Fibroblast of skin of scalp (primary cell): ENCODE measurements at places on chromosomes 7 and 10.

DNA sequence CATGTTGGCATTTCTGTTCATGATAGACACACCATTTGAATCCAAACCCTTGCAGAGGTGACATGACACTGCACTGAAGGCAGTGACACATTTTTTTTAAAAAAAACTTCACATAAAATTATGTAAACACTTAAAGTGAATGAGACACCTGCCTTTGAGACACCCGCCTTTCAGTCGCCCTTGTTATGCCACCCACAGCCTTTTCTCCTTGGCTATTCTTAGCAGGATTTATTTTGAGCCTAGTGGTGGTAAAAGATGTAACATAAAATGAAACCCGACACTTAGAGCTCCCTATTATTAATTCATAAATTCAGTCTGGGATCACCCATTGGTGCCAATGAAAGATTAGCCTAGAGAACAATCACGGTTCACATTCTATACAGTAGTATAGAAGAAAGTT lies 161.3 kb downstream of the DYNC1I1 start:
- no peak for DNase-seq

- DNase-seq, result no peak
Observed at GRCh38 chr7:5348134-5349004, 65.6 kb downstream of the SLC29A4 start.

DNA sequence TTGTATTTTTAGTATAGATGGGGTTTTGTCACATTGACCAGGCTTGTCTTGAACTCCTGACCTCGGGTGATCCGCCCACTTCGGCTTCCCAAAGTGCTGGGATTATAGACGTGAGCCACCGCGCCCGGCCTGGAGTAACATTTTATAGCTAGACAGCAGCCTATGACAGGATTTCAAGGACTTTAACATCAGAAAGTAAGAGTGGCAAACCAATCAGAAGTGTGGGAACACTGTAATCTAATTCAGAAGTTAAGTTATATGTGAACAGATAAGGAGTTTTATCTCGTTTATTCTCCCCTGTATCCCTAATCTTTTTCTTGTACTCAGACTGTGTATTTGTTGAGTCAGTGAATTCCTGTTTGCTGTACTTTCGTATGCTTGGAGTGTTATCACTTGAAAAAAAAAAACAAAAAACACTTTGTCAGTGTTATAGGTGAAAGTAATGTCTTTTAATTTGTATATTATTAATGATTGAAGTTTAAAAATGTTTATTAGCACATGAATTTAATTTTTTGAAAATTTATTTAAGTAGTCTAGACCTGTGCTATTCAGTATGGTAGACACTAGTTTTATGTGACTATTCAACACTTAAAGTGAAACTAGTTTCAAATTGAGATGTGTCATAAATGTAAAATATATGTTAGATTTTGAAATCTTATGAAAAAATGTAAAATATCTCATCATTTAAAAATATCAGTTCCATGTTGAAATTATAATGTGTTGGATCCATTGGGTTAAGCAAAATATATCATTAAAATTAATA lies 38.6 kb downstream of the RSBN1L start:
- DNase-seq, result no peak

DNA sequence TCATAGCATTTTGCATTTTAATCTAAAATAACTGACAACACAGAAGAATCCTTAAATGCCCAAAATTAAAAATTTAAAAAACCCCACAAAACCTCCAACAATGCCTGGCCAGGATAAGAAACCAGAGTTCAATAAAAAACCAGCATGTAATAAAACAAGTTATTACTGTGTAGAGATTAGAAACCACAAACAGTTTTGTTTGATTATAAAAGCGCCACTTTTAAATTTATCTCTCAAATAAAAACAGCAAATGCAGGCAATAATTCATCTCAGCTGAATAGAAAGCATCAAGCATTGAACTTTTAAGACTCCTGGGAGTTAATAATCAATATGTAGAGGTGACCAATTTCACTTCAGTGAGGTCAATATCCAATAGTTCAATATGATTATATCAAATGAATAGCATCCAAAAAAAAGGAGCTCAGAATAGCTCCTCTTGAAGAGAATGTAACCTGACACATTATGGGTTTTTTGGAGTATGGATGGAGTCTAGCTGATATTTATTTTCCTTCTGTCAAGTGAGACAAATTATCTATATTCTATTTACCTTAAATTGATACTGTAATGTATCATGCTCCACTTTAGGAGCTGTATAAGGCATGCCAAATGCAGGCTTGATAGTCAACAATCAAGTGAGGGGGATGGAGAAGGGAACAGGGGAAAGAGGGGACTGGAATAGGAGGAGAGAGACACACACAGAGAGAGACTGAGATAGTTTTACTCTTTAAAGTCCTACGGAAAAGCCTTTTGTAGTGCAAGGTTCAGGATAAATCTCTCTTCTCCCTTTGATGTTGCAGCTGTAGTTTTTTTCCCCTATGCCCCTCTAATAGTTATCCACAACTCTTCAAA lies 130.9 kb downstream of the RSU1 start:
- DNase-seq, result no peak

DNA sequence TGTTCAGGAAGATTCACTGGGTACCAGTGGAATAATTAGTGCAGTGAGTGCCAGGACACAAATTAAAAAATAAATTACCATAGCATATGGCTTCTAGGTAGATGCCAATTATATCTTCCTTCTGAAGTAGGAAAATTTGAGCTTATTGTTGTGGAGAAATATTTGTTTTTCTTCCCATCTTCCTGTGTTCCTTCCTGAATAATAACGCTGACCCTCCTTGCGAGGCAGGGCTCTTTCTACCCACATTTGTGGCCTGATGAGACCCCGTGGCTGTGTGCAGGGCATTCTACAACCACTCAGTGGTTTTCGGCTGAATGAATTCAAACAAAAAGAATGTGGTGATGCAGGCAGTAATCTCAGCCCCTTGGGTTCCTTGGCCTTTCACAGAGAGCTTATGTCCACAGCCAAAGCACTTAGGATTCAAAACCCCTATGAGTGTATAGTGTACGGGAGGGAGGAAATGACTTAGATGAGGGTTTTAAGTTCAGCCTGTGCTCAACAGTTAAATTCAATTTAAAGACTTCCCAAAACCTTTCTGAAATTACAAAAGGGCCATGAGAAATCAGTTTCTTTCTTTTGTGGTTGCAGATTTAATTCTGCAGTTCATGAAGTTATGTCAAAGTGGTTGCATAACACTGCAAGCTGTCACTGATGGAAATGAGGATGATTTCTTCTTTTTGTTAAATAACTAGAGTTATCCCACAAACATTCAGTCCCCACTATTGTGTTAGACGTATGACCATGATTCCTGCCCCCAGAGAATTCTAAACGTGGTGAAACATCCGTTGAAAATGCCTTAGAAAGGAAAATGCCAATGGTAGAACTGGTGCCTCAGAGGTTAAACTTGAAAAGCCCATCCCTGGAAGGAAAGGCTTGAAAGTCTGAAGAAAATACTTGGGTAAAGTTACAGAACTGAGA lies 255.3 kb downstream of the FZD1 start:
- DNase-seq, result peak; percentile 66

DNA sequence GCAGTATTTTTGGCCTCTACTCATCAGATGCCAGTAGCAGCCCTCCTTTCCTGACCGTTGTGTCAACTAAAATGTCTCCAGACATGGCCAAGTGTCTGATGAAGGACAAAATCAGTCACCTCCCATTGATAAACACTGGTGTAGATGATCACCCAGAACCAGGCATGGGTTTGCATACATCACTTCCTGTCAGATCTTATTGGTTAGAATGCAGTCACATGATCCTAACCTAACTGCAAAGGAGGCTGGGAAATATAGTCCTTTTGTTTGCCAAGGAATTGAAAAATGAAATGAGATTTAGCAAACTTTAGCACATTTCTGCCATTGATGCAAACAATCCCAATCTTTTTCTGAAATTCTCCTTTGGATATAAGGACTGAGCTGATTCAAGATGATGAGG lies 141.4 kb downstream of the BUB3 start:
- no peak for DNase-seq

GRCh38 chr10:96097865-96098264 lies 32.2 kb upstream of the ZNF518A start:
- DNase-seq, result no peak

GRCh38 chr10:69240455-69240854 lies 20.3 kb downstream of the HKDC1 start:
- no peak for DNase-seq

- DNase-seq, result no peak
Observed at GRCh38 chr10:72261784-72262404, 11.8 kb upstream of the DDIT4 start.

- peak; percentile 54 for DNase-seq
Observed at GRCh38 chr10:129968853-129969183, 4.7 kb upstream of the EBF3 start.

GRCh38 chr7:47264021-47264651 lies 317.8 kb downstream of the TNS3 start:
- no peak for DNase-seq

DNA sequence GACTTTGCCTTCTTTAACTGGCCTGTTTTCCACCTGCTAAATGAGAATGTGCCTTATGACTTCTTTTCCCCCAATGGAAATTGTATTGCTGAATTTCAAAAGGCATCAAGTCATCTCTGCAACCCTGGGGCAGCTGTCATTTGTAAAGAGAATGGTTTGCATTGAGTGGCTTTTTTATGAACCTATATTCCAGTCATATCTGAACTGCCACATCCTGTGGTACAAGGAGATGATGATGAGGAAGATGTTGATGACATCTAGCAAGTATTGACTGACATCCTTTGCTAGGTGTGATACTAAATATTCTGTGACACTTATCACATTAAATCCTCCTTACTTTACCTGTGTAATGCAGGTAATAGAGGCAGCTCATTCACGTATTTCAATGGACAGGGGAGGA lies 88.3 kb upstream of the KIAA1217 start:
- no peak for DNase-seq

DNA sequence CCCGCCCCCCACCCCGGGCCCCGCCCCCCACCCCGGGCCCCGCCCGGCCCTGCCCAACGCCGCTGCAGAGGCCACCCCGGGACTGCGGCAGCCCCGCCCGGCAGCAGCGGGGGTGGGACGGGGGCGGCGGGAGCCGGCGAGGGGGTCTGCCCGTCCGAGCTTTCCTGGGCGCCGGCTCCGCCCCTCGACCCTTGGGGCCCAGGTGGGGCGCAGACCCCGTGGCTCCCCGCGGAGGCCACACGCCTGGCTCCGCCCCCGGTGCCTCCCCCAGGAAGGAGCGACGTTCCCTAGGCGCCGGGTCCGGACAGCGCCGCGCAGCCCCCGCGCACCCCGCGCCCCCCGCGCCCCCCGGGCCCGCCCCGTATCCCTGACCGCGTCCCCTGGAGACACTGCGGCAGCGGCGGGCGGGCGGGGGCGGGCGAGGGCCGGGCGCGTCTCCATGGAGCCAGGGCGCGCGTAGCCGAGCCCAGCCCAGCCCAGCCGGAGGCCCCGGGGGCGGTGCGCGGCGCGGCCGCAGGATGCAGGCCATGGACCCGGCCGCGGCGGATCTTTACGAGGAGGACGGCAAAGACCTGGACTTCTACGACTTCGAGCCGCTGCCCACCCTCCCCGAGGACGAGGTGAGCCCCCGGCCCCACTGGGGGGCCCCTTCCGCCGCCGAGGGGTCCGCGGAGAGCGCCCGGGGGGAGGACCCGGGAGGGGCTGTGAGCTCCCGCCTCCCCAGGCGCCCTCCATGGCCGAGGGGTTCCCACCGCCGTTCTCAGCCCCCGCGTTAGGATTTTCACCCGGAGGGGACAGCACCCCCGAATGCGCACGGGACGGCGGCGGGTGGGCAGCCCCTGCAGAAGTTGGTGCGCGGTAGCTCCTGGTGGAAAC lies at the start of gene KNDC1:
KNDC1 (plus strand) TSS at position 270 of the 876 bp plus-strand sequence; CDS start at position 519, 249 bp downstream.
- no peak for DNase-seq

GRCh38 chr10:126227762-126228134 lies 160.5 kb downstream of the ADAM12 start:
- DNase-seq, result peak; percentile 69

DNA sequence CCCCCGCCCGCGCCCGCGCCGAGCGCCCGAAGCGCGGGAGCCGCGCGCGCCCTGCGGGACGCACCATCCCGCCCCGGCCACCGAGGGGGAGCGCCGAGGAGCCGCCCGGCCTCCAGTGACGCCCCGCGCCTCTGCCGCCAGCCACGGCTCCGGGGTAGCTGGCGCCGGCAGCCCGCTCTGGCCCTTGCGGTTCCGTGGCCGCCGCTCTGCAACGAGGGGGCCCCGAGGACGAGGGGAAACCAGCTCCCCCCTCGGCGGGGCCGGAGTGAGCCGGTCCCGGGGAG lies at the start of gene PAXIP1:
PAXIP1 (minus strand) TSS at position 33 of the 284 bp plus-strand sequence. CDS start 195 bp downstream, outside the sequence.
- DNase-seq, result peak; percentile 67

DNA sequence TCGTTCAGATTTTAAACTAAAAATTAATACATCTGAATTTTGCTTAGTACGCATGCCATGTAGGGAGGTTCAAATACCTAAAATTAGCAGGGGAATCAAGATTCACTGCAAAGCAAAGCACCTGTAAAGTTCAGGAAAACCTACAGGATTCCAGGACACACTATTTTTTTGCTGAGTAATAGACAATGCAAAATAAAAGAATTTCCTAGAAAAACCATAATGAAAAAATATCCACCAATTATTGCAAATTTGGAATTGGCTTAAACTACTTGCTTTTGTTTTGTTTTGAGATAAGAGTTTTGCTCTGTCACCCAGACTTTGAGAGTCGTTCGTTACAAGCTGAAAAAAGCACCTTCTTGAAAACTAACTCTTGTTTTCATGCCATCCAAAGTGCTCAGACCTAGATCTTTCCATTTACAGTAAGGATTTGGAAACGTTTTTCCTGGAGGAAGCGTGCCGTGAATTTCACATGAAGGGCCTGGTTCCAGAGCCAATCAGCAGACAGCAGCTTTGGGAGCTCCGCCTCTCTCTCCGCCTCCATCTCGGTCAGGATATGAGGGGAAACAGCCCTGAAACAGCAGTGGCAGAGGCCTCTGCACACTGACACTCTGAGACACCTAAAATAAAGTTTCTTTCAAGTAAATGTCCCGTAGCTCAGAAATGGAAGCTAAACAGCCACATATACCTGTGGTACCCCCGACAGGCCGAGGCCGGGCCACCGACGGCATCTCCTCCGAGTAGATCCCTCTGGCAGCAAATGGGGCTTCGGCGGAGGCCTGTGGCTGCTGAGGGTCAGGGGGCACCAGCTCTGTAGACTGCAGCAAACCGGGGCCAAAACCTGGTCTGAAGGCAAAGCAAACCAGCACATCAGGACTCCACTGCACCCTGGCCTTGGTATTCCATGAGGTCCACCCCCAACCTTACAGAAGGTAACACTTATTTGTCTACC lies 45.9 kb upstream of the ATP6V0A4 start:
- DNase-seq, result no peak

GRCh38 chr10:32149252-32149955 lies 93.2 kb upstream of the KIF5B start:
- DNase-seq, result peak; percentile 74

GRCh38 chr10:61987951-61988379 lies 86.5 kb downstream of the ARID5B start:
- DNase-seq, result no peak

GRCh38 chr7:108094346-108094745 lies 35.8 kb downstream of the LAMB4 start:
- DNase-seq, result peak; percentile 96

DNA sequence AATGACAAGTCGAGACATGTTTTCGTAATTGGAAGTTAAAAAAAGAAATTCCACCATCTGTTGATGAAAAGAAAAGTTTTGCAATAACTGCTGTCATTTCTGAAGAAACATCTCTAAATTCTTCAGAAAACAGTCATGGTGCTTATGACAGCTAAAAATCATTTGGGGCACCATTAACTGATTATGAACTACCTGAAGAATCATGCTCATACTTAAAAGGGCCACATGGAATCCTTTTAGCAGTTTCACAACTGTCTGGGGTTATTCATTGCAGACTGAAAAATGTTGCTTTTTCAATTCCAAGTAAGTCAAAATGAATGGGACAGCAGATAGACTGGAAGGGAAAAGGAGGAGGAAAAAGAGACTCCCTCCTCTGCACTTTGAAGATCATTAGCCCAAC lies 134.2 kb downstream of the CHN2 start:
- DNase-seq, result peak; percentile 20

- no peak for DNase-seq
Observed at GRCh38 chr10:115977855-115978254, 295.2 kb downstream of the GFRA1 start.
